ENCODE measurements at places on chromosomes 16 and 17.

GRCh38 chr16:89687092-89687940, 827 bp downstream of the CDK10 start:
- no peak for DNase-seq

DNA sequence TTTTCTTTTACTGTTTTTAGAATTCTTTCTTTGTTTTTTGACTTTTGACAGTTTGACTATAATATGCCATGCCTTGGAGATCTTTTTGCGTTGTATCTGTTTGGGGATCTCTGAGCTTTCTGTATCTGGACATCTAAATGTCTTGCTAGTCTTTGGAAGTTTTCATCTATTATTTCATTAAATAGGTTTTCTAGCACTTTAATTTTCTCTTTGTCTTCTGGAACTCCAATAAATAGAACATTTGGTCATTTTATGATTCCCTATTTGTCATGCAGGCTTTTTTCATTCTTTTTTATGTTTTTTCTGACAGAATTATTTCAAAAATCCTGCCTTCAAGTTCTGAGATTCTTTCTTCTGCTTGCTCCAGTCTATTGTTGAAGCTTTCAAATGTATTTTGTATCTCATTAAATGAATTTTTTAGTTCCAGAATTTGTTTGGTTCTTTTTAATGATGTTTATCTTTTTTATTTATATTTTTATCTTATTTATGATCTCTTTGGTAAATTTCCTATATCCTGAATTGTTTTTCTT, 201.4 kb downstream of the CHD9NB start:
- no peak for DNase-seq

DNA sequence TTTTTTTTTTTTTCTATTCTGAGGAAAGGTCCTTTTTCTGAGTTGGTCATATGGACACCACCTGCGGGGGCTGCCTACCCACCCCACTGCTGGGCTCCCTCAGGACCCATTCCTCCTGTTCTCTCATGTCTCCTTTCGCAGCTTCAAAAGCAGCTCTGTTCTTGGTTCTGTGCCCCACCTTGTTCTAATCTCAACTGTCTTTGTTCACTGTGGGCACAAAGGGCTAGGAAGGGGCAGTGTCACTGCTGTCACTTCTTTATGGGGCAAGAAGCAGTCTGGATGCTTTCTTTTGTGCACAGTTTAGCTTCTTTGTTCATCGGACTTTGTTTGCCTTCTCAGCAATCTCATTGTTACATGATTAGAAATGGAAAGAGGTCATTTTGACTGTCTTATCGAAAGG, 7.1 kb downstream of the GOSR2 start:
- no peak for DNase-seq

DNA sequence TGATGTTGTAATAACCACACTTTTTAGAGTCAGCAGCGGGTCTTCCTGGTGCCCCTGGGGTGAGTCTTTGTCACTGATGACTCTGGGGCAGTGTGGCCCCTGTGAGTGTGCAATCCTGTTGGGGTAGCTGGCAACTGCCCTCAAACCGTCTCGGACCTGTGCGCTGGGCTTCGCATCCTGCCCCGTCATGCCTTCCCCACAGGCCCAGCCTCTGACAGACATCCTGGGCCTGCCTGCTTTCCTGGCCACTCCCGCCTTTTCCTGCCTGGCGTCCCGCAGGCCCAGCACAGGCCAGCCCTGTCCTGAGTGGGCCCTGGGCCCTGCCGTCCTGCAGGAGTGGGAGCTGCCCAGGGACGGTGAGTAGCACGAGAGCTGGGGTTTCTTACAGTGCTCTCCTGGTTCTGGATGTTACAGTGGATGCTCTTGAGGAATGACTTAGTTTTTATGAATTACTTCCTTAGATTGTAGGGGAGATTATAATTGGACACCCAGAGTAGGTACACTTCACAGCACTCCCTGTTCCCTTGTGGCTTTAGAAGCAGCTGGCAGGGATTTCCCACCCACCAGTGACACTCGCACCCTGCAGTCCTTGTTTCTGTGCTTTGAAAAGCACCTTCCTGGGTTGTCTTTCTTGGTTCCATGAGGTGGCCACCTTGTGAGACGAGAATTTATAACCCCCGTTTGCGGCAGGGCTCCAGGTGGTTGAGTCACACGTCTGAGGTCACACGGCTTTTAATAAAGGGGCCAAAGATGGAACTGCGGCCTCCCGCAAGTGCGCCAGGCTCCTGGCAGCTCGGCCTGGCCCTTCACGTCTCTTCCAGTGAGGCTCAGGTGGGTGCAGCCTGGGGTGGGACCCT, 50.0 kb upstream of the CAPN15 start:
- DNase-seq = no peak

DNA sequence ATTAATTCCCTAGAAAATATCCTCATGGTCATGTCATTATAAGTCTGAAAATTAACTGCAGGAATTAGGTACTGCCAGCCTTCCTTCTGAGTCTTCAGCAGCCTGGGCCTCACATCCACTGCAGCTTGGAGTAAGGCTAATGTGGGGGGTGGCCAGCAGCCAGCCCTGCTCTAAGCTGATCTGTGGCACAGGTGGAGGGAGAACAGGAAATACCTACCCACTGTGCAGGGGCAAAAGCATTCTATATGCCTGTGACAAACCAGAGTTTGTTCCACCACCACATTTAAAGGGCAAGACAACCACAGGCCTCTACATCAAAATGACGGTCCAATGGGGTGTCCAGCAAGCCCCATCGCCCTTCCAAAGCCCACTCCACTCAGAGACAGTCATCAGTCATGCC, 9.4 kb downstream of the NPRL3 start:
- DNase-seq = no peak

DNA sequence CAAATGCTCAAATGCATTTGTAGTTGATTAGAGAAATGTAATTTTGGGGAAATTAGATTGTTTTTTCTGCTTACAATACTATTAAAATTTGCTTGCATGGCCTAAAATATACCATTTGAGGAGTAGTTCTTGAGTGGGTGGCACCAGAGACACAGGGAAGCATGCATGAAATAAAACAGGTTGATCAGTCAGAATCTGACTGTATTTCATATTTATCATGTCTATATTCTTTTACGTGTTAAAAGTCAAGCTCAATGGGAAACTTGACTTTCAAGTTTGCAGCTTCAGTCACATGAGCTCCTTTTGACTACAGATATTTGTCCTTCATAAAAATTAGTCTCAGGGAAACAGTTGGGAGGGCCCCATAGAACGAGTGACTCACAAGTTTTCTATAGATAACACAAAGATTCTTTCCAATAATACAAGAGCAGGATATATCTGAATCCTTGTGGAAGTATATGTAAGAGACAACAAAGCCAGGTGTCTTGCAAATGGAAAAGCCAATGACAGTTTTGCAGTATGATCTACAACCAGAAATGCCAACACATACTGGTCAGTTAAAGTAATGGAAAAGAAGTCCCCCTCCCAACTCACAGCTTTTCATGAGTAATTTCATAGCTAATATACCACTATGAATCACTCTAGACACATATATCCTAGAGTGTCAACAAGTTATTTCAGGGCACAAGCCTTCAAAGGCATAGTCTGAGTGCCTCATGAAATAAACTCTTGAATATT, 42.2 kb upstream of the CORO6 start:
- DNase-seq = no peak

DNA sequence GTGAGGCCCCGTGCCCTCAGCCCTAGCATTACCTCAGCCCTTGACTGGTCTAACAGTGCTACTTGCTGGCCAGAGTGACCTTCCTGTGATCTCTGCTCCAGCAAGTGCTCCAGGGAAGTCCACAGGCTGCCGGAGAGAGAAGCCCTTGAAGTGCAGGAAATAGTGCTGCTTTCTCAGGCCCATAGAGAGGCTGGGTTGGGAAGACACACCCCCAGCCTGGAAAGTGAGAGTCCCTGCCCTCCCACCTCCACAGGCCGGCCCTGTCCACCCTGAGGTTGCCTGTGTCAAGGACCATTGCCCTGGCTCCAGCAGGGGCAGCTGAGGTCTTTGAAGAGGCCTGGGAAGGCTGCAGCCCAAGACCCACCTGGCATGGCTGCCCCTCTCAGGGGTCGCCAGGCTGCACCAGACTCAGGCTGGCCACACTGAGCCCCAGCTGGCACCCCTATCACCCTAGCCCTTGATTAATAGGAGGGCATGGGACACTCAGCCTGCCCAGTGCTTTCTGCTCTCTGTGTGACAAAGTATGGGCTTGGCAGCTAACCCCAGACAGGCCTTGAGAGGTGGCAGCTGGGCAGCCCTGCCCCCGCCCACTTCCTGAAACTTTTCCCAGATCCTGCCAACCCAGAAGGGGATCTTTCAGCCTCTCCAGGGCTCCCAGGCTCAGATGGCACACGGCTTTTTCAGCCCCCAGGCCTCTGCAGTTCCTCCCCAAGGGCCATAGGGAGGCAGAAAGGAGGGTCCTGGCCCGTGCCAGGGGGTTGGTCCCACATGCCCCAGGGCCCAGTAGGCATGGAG, 21.7 kb downstream of the ATP6V0D1 start:
- DNase-seq = no peak

DNA sequence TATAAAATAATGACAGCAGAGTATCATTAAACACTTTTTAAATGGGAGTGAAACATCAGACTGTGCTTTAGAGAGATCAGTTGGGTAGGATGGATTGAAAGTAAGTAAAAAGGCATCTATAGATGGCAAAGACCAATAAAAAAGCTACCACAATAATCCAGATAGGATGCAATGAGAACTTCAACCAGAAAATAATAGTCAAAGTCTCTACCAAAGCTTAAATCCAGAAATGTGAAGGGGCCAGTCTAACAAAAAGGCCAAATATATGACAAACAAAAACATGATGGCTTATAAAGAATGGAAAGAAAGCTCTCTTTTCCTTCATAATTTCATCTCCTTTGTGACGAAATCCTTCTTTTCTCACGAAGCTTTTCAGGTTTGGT, 12.3 kb downstream of the KANSL1 start:
- DNase-seq = no peak

GRCh38 chr16:2858245-2859025, 465 bp upstream of the PRSS22 start:
- no peak for DNase-seq

DNA sequence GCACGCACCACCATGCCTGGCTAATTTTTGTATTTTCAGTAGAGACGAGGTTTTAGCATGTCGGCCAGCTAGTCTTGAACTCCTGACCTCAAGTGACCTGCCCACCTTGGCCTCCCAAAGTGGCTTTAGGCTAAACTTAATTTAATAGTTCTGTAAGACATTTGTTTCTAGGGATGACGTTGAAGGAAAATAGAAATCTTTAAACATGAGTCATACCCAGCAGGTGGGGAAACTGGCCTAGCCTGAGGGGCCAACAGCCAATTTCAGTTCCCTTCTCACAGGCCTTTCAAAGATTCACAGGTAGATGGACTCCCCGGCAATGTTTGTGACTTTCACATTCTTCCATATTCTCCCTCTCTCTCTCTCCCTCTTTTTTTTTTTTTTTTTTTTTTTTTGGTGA, 18.1 kb upstream of the ITPRIPL2 start:
- no peak for DNase-seq

DNA sequence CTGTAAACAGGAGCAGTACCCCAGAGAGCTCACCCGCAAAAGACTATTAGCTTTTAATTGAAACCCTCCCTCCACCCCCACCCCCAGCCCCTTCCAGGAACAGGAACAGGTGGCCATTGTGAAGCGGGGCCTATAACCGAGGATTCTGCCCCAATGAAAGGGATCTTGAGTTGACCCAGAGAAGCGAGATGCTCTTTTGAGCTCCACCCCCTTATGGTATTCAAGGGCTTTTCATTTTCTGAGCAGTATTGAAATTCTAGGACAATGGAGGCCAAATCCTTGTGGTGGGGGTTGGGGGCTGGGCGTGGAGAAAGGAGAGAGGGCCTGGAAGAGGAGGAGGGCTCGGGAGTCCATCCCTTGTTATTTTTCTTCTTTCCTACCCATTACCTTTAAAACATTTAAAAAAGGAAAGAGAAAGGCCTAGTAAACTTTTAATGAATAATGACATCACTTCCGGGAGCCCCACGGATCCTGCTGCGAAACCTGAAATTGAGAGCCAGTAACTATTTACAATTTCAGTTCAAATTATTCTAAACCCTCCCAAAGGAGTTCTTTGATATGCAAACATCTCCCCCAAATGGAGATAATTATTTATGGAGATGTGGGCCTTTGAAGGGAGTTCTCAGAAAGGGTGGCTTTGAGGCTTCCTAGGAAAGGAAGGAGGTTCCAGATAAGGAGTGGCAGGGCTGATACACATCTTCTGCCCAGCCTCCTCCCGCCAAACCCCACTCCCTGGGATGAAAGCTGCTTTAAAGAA, 30.5 kb downstream of the HS3ST3B1 start:
- no peak for DNase-seq

GRCh38 chr16:69754143-69754468, 620 bp downstream of the NOB1 start:
- DNase-seq = no peak

DNA sequence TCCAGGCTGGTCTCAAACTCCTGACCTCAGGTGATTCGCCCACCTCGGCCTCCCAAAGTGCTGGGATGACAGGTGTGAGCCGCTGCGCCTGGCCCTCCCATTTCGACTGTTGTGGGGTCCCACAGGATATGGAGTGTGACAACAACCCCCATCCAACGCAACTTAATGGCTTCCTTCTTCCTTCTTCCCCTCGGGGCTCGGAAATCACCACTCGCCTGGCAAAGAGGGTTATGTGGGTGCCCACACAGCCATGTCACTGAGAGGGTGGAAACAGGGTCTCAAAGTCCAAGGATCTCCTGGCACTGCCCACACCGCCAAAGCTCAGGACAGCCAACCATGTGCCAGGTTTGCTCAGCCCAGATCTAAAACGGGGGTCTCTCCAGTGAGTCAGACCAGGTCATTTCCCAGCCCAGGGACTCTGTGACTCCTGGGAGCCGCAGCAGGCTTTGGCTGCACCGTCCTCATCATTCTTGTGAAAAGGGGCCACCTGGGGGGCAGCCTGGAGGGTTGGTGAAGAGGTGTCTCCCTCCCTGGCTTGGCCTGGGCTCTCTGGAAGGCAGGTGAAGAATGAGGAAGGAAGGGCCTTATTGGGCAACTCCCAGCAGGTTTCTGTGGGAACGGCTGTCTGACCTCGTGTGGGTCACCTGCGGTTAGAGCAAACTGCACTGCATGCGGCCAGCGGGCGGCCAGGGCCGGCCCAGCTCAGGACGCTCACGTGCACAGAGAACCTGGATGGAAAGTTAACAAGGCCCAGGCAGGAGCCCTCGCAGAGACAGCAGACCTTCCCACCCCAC, 25.3 kb upstream of the LITAF start:
- DNase-seq = no peak

GRCh38 chr17:76451506-76451905, 1.4 kb downstream of the UBE2O start:
- DNase-seq = no peak

DNA sequence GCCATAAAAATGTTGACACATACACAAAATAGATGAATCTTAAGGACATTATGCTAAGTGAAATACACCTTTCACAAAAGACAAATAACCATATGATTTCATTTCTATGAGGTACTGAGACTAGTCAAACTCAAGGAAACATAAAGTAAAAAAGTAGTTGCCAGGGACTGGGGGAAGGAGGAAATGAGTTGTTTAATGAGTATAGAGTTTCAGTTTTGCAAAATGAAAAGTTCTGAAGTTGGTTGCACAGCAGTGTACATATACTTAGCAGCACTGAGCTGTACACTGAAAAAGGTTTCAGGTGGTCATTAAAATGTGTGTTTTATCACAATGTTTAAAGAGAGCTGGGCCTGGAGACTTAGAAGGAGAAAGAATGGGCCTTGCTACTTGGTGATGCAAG, 4.7 kb upstream of the SLC13A2 start:
- DNase-seq = no peak
